NCI-H2081 (cell line): ENCODE measurements at places on chromosomes 1 and 21.

DNA sequence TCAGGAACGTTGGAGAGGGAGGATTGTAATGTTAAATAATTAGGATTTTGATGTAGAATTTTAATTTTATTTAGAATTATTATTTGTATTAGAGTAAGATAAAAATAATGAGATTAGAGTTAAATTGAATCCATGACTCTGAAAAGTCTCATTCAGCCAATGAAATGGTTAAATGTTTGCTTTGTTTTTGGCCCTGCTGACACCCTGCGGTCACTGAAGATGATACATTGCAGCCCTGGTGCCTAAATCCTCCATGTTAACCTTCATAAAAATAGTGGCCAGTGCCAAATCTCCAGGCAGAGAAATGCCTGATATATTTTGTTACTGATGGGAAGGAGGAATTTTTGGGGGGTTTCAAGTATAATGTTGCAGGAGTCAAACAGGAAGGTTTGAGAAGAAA lies 27.3 kb upstream of the RLF start:
- DNase-seq, result no peak

DNA sequence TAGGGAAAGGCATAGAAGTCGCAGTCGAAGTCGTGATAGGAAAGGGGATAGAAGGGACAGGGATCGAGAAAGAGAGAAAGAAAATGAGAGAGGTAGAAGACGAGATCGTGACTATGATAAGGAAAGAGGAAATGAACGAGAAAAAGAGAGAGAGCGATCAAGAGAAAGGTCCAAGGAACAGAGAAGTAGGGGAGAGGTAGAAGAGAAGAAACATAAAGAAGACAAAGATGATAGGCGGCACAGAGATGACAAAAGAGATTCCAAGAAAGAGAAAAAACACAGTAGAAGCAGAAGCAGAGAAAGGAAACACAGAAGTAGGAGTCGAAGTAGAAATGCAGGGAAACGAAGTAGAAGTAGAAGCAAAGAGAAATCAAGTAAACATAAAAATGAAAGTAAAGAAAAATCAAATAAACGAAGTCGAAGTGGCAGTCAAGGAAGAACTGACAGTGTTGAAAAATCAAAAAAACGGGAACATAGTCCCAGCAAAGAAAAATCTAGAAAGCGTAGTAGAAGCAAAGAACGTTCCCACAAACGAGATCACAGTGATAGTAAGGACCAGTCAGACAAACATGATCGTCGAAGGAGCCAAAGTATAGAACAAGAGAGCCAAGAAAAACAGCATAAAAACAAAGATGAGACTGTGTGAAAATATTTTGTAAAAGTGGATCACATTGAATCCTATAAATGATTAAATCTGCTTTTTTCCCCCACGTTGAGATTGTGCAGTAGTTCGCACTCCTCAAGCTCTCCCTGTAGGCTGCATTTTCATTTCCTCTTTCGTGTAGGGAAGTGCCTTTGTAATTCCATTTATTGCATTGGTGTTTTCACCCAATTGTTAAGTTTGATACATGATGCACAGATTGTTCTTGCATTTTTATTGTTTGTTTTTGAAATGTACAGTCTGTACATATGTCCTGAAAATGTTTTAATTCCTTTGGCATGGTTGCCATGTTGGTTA lies 7.5 kb downstream of the PRPF38B start:
- DNase-seq, result no peak

- no peak for DNase-seq
These were observed 1.8 kb upstream of the ELAPOR1 start for GRCh38 chr1:109112056-109112651.

DNA sequence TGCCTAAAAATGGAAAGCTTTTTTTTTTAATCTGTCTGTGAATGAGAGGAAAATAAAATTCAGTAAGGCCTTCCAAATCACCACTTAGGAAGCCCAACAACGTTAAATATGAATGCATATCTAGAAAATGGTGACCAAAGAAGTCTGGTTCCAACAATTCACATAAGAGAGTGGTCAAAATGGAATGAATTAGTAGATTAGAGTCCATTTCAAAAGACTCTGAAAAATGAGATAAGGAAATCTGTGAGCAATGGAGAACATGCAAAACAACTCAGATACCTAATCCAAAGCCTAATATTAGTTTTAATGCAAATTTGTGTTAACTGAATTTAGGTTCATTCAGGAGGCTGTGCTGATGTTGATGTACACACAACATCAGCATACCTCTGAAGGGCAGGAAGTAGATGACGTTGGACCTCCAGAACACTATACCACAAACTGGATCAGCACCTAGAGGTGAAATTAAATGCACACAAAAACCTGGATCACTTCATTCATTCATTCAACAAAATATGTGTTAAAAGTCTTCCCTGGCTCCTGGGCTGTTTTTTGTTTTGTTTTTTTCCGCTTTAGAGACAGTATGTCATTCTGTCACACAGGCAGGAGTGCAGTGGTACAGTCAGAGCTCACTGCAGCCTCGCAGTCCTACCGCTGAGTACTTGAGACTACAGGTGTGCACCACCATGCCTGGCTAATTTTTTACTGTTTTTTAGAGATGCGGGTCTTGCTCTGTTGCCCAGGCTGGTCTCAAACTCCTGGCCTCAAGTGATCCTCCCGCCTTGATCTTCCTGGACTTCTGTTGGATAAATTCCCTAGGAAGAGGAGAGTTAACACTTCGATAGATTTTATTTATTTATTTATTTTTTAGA lies 4.9 kb upstream of the BRWD1 start:
- DNase-seq, result no peak

- no peak for DNase-seq
These were observed 1364.7 kb downstream of the KCNT2 start for GRCh38 chr1:195243492-195243891.

DNA sequence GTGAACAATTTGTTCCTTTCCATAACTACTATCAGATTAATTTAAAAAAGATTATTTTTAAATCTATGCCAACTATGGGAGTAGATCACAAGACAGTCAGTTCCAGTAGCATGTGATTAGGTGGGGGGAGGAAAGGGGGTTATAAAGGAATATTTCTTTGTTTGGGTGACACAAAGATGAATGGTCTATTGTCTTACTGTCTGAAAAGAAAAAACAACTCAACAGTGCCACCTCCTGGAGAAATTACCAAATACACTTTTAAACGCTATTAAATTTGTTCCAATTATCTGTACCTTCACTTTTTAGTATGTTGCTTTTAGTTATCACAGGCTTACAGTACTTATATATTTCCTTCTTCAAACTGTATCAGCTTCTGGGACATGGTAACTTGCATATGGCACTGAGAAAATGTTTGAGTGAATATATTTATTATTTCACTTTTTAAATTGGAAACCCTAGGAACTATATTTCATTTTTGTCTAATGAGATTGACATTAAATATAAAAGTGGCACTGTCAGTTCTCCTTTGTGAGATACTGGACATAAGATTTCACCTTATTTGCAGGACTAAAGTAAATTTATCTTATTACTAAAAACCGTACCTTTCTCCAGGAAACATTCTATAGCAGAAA lies 1.7 kb upstream of the SORT1 start:
- peak; percentile 66 for DNase-seq

GRCh38 chr1:172266528-172267174 lies 153.8 kb upstream of the C1orf105 start:
- DNase-seq, result no peak

- no peak for DNase-seq
These were observed 10.5 kb upstream of the ARF1 start for GRCh38 chr1:228071839-228072657.

GRCh38 chr1:37734629-37735591 lies 30.0 kb downstream of the EPHA10 start:
- DNase-seq, result no peak

DNA sequence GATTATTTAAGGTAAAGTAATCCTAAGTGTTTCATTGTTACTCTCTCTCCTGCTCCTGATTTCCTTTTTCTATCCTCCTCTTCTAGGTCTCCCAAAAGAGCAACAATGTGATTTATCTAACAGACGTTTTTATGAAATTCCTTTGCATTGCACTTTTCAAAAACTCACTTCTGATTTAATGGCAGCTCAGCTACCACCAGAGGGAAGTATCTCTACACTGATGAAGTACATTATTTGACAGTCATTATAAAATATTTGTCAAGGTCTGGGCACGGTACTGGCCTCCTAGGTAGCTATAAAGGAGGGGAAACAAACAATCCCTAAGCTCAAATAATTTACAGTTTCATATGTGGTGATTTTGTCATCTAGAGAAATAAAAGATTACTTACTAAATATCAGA lies 15.6 kb downstream of the TMPRSS15 start:
- DNase-seq, result no peak

DNA sequence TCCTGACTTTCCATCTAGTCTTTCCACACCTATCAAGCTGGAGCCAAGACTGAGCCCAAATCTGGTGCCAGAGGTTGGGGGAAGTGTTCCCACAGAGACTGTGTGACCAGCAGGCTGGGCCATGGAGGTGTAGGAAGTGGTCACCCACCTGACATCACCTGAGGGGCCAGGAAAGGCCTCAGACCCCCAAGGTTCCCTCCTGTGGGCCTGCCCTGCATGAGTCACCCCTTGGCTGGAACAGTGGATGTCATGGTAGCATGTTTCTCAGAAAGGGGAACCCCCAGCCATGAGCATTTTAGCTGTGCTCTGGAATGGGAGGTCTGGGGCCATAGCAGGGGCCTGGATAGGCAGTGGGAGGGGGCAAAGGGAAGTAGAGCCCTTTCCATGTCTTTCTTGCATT lies 5.7 kb upstream of the TNFRSF8 start:
- no peak for DNase-seq

- DNase-seq, result no peak
These were observed 20.6 kb upstream of the MTARC2 start for GRCh38 chr1:220727519-220727918.

DNA sequence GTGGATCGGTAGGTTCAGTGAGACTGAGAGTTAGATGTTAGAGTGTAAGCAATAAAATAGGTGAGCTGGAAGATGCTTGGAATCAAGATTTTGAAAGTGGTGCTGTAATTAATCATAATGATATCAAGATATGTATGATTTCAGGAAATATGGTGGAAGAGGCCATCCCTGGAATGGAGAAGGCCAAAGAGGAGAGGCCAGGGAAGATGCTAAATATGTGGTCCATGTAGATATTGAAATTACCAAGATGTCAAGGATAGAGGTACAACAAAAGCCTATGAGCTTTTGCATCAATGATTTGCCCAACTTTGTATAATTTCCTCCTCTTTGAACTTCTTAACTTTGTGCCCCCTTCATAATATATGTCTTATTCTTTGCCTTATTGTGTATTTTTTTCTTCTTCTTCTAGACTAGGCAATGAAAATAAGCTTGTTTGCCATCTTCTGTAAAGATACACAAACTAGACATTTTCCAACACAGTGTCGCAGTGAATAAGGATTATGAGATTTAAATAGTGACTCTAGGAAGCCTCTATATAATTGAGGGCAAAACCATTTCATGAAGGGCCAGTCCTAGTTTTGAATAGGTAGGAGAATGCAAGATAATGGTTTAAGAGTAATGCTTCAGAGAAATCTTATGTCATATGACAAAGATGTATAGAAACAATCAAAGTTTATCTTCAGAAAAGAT lies 8.9 kb downstream of the PTGS2 start:
- no peak for DNase-seq

- DNase-seq, result no peak
These were observed 16.4 kb downstream of the HMGB4 start for GRCh38 chr1:33880305-33880704.

- no peak for DNase-seq
These were observed 70.9 kb downstream of the TCP10L start for GRCh38 chr21:32514275-32515055.

DNA sequence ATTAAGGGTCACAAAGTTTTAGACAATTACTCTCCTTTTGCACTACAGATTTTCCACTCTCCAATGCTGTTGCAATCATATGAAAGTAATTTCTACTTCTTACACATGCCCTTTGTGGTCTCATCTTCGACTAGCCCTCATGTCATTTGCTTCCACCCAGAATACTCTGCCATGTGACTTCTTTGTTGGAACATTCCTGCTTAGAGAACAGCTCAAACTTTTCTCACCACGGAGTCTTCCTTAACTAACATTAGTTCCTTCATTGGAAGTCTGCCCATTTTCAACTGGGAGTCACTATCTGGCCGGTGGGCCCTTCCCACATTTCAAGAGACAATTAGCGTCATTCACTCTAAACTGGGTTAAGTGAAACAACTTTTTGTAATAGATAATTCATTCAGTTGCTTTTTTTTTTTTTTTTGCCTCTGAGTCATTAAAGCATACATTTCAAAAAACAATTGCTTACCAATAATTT lies 142.6 kb upstream of the PALMD start:
- DNase-seq, result no peak
